Body of pancreas (tissue), 4 donors: ENCODE measurements at places on chromosomes 6 and 20. TPM values are rescaled to one million over a fixed set of nuclear protein-coding genes. Genes with fewer than 3 reads are reported as not detected.

The RAET1G gene
- not detected for total RNA-seq

GRCh38 chr6:35049900-35050756 lies 91.0 kb downstream of the TCP11 start:
- no peak for DNase-seq

- DNase-seq, result no peak
Observed at GRCh38 chr6:125392682-125393081, 90.9 kb upstream of the HDDC2 start.

DNA sequence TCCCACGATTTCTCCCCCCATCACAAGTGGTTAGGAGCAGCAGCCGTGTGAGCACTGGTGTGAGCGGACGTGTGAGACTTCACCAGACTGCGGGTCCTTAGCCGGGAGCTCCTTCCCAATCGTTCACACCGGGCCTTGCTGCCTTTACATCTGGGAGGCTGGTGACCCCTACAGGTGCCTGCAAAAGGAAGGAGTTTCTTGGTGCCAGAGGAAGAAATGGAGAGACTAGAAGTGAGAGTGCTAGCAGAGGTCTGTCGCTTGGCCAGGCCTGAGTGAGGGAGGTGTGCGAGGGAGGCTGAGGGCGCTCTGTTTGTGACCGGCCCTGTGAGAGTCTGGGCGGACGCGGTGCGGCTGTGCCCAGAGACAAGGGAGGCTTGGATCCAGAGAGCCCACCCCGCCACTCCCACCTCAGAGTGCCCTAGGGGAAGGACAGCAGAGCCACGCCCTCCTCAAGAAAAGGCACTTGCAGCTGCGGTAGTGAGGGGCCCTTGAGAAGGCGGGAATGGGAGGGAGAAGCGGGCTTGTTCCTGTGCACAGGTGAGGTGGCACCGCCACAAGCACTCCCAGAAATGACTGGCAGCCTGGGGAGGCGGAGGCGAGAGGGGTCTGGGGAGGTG lies 10.0 kb upstream of the ARMC2 start:
- DNase-seq, result peak; percentile 28

DNA sequence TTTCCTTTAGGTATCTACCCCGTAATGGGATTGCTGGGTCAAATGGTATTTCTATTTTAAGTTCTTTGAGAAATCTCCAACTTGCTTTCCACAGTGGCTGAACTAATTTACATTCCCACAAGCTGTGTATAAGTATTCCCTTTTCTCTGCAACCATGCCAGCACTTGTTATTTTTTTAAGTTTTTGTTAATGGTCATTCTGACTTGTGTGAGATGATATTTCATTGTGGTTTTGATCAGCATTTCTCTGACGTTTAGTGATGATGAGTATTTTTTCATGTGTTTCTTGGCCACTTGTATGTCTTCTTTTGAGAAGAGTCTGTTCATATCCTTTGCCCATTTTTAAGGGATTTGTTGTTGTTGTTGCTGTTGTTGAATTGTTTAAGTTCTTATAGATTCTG lies 871.1 kb downstream of the KIF16B start:
- no peak for DNase-seq

DNA sequence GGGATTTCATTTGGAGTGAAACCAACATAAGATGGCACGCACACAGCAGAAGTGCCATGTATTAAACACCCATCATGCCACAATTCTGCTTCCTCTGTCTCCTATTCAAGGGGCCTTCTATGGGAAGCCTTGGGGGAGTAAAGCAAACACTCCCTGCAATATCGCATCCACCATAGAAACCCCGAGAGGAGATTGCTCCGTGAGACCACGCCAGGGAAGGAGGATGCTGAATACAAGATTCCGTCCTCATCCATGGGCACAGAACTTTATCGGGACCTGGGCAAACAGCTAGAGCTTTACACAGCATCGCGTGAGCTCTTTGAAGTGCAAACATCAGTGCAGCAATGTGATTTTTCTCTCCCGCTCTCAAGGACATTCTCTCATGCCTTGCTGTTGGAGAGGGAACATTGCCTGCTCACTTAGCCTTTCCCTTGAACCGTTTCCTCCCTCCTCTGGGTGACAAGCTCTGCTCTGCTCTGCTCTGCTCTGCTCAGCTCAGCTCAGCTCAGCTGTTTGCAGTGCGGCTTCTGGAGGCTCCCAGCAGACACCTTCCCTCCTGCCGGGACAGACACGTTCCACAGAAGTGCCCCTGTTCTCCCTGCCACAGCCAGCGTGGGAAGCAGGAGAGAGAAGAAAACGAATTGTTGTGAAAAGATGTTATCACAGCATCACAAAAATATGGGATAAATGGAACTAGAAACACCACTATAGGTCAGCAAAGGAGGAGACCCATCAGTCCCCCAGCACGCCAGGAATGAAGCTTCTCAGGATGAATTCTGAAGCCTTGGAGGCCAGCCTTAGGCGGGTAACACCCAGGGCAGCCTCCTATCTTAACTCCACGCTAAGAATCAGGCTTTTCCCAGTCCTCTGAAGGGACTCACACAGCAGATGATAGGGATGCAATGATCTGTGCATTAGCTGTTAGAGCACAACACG lies 48.2 kb downstream of the RNASET2 start:
- no peak for DNase-seq

The TPBG gene
- 10.9 TPM for total RNA-seq

The BMP5 gene
- 1.6 TPM for total RNA-seq

The TLDC2 gene
- total RNA-seq, result not detected

The MUC21 gene
- not detected for total RNA-seq

GRCh38 chr20:13510837-13511488 lies 127.8 kb downstream of the TASP1 start:
- DNase-seq, result peak; percentile 20

The PABPC1L gene
- 41.8 TPM for total RNA-seq

DNA sequence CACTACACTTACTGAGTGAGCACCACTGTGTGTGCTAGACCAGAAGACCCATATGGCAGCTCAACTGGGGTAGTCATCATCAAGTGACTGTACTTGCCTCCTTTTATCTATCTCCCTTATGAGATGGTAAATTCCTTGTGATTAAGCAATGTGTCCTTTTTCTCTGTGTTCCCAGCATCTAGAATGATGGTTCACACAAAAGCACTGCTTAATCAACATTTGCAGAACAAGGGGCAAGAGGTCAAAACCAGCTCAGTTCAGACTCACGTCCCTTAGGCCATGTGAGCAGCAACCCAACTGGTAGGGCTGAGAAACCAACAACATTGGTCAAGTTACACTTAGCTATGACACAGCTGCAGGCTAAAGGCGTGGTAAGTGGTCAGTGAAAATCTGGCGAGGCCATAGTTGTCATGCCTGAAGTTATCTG lies 10.0 kb downstream of the TRAM2 start:
- no peak for DNase-seq

The CD83 gene
- total RNA-seq, result 1.3 TPM

The MOXD1 gene
- 3.9 TPM for total RNA-seq

The OSTM1 gene
- total RNA-seq, result 26.0 TPM

- DNase-seq, result no peak
Observed at GRCh38 chr20:34689486-34689885, 12.6 kb upstream of the PIGU start.

The LINC00237 gene
- total RNA-seq, result not detected

The TRIM38 gene
- total RNA-seq, result 4.0 TPM

The CST2 gene
- total RNA-seq, result not detected

DNA sequence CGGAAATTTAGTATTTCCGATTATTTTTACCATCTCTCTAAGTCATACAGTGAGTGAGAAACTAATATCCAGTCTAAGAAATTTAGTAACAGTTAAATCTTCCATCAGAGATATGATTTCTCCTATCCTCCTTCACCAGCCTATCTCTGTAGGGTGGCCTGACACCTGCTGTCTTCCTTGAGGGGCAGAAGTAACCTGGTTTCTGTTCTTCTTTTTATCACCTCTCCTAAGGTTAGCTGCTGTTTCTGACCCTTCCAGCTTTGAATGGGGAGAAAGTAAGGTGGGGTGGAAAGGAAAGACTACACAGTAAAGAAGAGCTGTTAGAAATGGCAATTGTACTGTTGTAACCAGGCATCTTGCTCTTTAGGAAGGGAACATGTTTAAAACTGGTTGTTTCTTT lies 447.7 kb downstream of the PHF3 start:
- DNase-seq, result no peak

GRCh38 chr20:60063048-60063451 lies 104.8 kb downstream of the CDH26 start:
- no peak for DNase-seq

GRCh38 chr20:36390719-36391415 lies 84.7 kb downstream of the DLGAP4 start:
- DNase-seq, result no peak

DNA sequence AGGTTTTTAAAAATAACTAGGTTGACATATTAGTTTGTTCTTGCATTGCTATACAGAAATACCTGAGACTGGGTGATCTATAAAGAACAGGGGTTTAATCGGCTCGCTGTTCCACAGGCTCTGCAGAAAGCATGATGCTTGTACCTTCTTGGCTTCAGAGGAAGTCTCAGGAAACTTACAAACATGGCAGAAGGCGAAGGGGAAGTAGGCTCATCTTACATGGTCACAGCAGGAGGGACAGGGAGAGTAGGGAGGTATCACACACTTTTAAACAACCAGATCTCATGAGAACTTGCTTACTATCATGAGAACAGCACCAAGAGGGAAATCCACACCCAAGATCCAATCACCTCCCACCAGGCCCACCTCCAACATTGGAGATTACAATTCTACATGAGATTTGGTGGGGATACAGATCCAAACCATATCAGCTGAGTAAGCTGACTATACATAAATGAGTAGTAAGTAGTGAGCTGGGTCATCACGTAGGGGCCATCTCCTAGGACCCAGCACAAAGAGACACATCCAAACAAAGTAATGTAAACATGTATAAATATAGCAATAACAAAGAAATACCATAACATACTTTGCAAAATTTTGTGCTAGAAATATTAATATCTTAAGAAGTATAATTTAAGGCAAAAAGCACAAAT lies 31.4 kb upstream of the SIRPG start:
- DNase-seq, result no peak

GRCh38 chr20:21514553-21515251 lies 838 bp upstream of the NKX2-2 start:
- no peak for DNase-seq

The GINS1 gene
- 0.99 TPM for total RNA-seq

DNA sequence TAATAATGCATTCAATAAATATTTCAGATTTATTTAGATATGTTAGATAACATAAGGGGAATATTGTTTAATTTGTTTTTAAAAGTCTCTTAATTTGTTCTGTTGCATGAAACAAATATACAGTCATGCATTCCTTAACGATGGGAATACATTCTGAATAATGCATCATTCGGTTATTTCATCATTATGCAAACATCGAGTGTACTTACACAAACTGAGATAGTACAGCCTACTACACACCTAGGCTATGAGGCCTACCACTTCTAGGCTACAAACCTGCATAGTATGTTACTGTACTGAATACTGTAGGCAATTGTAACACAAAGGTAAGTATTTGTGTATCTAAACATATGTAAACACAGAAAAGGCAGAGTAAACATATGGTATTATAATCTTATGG lies 118.7 kb downstream of the EPHA7 start:
- no peak for DNase-seq

- peak; percentile 63 for DNase-seq
Observed at GRCh38 chr20:40673442-40673841, 15.6 kb downstream of the MAFB start.

The FAM229B gene
- total RNA-seq, result 3.6 TPM

DNA sequence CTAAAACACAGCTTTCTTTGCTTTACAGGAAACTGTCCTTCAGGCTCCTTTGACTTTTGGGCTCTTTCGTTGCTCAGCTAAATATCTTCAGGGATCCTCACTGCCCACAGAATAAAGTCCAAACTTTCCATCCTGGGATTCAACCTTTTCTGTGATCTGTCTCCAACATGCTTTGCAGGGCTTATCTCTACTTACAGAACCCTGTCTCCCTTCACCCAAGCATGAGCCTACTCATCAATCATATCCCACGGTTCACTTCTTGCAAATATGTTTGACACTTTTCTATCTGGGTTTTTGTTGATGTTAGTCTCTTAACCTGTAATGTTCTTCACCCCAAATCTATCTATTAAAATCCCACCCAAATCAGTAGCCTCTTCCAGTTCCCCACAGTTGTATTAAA lies 327.3 kb upstream of the RNF24 start:
- no peak for DNase-seq

The CST3 gene
- 491 TPM for total RNA-seq

The SNX9 gene
- total RNA-seq, result 24.1 TPM

GRCh38 chr6:137958811-137959565 lies 91.9 kb downstream of the TNFAIP3 start:
- no peak for DNase-seq

- no peak for DNase-seq
Observed at GRCh38 chr6:22394691-22395090, 97.9 kb upstream of the PRL start.

DNA sequence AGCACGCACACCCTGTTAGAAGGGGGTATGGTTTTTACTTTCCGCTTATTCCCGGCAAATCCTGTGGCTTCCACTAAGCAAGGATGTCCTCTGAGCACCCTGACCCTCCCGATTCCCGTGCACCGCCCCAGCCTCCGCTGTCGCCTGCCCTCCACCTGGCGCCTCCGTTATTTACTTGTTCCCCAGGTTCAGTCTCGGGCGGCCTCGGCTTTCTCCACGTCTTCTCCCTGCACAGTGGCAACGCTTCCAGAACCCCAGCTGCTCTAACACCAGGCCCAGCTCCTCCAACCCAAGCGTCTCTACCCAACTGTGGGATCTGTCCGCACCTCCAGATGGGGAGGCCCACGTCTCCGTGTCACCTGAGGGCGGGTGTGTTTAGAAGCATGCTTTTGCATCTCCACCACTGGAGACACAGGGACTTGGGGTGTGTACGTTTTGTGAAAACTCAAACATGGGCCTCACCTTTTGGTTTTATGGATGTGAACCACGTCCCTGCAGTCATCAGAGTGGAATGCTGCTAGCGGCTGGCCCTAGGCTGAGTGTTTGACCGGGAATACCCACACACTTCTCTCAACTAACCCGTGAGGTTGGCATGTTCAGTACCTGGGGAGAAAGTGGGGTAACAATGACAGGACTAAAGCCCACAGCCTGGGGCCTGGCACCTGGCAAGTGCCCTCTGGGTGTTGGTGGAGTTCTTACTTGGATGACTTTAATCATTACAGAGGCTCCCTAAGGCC lies 79.9 kb downstream of the THBS2 start:
- DNase-seq, result no peak

DNA sequence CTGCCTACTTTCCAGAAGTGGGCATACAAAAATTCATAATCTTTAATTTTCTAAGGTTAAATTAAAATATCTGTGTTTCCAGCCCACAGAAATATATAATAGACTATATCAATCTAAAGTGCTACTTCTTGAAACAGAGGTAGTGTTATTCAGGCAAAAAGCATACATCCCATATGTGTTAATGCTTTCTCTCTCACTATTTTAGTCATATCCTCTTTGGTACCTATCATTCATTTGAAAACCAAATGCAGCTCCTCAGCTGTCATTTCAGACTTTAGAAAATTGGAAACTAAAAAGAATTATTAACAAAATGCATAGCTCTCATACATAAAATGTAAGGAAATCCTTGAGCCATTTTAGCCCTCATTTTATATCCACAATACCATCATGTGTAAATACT lies 925 bp downstream of the FHL5 start:
- DNase-seq, result no peak

- no peak for DNase-seq
Observed at GRCh38 chr20:46196990-46197389, 78.9 kb downstream of the CD40 start.
